T-helper 2 cell treated with Interferon-gamma antibody and Interleukin-4, amounts not matched to agents 5 μg/mL and 100 μg/mL, for 36 hours (primary cell): ENCODE measurements at places on chromosomes 16 and 17.

GRCh38 chr16:84874553-84874952 is 54.8 kb downstream of the CRISPLD2 start:
- DNase-seq = no peak

DNA sequence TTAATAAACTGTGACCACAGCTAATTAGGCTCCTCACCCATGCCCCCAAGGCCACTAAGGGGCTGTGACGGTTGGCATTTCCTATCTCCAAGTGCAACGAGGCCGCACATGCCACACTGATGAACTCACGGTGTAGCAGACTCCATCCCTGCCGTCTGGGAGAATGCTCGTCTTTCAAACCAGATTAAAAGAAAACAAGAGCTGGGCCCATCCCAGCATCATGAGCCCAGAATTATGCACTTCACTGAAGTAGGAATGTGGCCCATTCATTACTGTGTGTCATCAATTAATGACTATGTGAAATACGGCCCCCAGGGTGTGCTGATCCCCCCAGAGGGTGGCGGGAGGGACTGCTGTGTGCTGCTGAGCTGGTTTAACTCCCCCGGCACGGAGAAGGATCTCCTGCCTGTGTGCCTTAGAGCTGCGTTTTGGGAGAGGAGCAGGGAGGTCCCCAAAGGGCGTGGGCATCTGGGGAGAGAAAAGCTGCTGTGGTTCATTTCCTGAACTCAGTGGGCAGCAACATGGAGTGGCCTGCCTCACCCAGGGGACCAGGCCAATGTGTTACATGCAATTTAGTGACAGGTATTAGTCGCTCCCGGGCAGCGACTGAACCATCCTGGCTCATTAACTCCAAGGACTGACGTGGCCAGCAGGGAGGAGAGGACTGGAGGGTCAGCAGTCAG is 194.5 kb downstream of the FOXL1 start:
- DNase-seq = no peak

DNA sequence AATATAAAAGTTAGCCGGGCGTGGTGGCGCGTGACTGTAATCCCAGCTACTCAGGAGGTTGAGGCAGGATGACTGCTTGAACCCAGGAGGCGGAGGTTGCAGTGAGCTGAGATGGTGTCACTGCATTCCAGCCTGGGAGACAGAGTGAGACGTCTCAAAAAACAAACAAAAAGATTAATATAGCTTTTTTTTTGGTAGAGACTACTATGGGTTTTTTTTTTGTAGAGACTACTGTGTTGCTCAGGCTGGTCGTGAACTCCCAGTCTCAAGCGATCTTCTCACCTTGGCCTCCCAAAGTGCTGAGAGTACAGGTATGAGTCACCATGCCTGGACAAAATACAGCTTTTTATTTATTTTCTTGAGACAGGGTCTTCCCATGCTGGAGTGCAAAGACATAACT is 20.2 kb downstream of the ZNRF1 start:
- no peak for DNase-seq

DNA sequence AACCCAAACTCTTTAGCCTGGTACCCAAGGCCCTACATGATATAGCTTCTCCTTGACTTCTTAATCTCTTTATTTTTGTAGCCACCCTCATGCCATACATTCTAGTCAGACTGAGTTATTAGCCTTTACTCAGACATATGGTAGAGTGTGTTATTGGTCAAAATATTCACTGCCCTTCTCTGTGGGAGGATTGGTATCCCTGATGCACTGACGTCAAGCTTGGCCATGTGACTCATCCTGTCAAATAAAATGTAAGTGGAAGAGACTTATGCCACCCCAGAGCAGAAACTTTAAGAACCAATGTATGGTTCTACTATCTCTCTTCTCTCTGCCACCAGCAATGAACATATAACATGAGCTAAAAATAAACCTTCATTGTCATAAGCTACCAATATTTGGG is 12.2 kb upstream of the BEAN1 start:
- no peak for DNase-seq

DNA sequence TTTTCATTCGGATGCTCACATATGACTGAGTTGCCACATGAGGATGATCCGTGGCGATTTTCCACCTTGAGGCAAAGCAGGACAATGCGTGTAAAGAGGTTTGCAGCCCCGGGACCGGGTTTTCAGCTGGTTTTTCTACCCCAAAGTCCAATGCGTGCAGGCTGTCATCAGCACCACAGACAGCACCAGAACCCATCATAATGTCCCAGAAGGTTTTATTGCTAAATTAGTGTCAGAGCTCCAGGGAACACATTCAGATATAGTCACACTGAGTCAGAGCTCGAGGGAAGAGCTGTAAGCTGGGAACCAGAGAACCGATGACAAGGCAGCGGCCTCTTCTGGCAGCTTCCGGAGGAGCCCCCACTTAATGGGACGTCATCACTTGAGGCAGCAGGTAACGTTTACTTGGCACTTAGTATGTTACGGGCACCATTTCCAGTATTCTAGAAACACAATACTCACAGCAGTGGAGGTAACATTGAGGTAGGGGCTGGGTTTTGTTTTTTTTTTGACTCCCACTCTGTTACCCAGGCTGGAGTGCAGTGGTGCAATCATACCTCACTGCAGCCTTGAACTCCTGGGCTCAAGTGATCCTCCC is 8.9 kb upstream of the NAGPA start:
- no peak for DNase-seq
